ENCODE measurements at places on chromosomes 7 and 10.

DNA sequence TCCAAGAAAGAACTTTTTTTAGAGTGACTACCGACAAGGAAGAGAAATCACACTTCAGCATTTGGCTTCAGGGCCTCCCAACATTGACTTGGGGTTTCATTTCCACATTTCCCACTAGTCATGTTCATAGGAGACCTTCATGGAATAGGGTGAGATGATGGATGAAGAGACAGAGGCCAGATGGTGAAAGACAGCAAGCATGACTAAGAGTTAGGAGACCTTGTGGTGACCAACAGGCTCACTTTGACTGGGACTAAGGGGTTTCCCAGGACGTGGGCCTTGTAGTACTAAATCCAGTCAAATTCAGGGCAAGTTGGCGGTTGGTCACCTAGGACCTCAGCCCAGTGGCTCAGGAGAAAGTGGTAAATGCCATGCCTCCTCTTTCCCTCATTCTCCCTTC, 3.0 kb upstream of the GIMAP5 start:
- DNase-seq = no peak

DNA sequence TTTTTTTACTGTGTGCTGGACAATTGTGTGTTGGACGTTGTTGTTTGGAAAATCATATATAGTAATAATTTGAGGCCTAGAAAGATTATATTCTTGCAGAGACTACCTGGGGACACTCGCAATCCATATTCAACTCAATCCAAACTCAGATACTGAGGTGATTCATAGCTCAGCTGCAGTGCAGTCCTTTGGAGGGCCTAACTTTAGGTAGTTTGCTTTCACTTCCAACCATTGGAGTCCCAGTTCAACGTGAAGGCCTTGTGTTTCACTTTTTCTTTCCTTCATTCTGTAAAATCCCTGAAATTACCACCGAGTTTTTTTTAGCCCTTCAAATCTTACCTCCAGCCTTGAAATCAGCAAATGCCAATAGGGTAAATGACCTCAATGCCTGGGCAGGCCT, 32.3 kb downstream of the ATRNL1 start:
- DNase-seq = no peak

DNA sequence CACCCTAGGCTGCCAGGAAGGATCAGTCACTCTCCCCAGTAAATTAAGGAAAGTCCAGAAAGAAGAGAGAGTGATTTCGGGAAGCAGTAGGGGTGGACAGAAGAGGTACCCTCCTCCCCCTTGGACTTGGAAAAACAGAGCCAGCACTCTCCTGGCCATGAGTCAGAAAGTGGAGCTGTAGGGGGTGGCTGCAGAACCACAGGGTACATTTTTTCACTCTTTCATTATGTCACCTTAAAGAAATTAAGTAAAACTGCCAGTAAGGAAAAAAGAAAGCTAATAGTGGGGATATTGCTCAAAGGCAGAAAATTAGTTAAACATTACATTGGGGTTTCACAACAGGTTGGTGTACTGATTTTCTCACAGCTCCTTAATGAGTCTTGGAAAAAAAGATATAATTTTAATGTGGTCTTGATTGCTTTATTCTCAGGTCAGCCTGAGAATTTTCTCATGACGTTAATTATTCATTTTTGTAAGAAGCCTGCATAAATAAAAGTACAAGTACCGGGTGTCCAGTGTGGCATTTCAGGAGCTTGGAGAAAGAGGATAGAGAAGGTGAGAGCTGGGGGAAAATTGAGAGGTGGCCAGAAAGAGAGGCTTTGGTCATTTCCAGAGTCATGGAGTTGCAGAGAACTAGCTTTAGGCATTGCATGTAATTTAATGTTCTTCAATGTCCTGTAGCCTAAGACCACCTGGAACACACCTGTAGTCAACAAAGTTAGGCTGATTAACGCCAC, 23.2 kb upstream of the AOAH start:
- no peak for DNase-seq

GRCh38 chr7:92830532-92831110, 5.8 kb downstream of the CDK6 start:
- no peak for DNase-seq

GRCh38 chr10:71622154-71622526, 97.4 kb downstream of the C10orf105 start:
- DNase-seq = no peak

DNA sequence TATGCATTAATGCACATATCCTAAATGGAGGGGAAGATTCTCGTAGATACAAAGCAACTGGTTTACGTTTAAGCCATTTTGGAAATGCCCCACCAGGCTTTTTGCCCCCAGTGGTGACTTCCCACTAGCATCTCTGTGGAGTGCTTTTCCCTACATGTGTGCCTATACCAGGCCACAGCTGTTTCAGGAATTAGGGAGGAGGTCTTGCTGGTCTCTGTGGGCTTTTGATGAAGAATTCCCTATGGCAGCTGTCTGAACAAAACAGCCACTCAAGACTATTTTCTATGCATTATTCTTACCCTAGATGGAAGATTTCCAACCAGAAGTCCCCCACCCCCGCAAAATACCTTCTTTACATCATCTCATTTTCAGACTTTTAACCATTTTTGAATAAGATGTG, 52.0 kb upstream of the NMT2 start:
- no peak for DNase-seq

DNA sequence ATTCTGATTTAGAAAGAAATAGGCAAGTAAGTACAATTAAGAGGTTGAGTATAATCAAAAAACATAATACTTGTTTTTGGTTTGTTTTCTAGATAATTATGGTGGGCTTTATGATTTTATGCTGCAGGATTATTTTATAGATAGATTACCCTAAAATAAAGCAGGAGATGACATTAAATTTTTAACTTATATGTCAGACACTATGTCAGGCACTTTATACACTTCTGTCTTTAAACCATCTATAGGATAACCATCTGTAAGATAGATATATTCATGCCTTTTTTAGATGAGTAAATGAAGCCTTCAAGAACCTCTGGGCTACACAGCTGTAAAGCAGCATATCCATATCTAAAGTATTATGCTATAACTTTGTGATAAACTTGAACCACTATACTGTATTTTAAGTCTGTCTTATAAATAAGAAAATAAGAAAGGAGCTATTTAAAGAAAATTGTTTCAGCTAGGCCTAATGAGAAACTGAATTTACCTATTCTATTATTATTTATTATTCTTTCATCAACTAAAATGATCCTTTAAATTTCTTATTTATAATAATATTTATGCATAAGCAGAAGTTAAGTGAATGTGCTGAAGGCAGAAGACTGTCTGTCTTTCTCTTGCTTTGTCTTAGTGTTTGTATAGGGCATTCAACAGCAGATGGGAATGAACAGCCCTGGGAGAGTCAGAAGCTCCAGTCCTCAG, 94.0 kb downstream of the CPED1 start:
- no peak for DNase-seq

- DNase-seq = no peak
These were observed 71.3 kb downstream of the PTN start for GRCh38 chr7:137272249-137272648.

DNA sequence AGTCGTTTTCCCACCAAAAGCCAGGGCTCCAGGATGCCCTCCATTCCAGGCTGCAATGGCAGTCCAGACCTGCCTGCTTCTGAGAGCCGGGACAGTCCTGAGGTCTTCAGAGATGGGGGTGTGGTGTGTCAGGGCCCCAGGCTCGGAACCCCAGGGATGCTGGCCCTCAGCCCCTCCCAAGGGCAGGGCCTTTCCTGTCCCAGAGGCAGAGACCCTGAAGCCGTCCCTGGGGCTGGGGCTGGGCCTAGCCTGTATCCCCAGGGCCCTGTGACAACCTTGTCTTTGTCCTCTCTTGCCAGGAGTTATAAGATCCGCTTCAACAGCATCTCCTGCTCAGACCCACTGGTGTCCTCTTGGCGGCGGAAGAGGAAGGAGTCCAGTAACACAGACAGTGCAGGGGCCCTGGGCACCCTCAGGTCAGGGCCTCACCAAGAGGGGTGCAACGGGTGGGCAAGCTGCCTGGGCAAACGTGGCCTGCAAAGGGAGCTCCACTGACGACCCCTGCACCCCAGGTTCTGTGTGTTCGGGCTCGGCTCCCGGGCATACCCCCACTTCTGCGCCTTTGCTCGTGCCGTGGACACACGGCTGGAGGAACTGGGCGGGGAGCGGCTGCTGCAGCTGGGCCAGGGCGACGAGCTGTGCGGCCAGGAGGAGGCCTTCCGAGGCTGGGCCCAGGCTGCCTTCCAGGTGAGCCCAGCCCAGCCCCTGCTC, 15.9 kb downstream of the NOS3 start:
- no peak for DNase-seq

GRCh38 chr10:87661861-87662785, 2.4 kb downstream of the PAPSS2 start:
- no peak for DNase-seq

DNA sequence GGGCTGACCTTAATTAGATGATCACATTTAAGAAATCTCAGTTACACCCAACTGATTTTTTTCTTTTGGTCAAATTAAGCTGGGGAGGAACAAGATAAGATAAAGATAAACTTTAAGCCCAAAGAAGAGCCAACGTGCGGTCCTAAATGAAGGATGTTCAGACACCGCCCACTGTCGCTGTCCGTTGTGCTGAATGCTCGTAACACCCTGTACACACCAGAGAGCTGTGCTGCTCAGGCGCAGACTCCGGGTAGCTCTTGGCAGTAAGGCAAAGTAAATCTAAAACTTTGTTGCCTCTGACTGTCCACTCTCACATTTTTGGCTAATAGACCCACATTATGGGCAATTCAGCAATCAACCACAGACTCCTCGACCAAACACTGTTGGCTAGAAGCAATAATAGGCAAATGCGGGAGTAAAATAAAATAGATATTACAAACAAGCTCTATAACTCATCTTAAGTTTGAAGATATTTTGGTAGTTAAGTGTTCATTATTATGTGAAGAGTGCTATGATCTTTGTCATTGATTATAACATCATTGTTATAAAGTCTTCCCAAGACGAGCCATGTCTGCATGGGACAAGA, 57.1 kb downstream of the PLPP4 start:
- DNase-seq = no peak

DNA sequence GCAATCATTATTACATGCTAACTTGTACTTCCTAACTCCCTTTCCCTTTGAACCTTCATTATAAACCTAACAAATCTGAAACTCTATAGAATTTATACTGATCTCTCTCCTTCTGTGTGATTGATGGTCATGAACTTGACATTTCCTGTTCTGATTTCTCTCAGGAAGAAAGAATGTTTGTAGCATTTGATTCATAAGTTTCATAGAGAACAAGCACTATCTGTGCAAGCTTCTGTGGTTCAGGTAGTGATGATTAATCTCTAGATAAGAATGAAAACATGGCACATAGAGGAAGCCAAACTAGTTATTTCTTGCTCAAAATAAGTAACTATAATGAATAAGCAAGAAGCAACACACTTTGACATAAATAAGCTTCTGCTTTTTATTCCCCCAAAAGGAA, 34.2 kb downstream of the TFPI2 start:
- no peak for DNase-seq

DNA sequence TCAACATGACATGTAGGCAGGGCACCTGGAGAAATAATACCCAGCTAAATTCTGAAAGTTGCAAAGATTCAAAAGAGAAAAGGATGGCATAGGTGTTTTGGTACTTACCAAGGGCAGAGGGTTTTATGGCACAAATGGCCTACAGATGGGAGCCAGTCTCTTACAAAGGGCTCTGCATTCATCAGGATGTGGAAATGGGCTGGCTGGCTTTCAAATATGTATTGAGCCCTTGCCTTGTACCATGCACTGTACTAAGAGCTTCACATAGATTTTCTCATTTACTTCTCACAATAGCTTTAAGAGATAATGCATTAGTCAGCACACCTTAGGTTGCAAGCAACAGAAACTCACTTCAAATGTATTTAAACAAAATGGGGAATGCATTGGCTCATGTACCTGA, 327.1 kb downstream of the BICC1 start:
- no peak for DNase-seq

GRCh38 chr7:138429577-138430250, 30.3 kb upstream of the TRIM24 start:
- no peak for DNase-seq

GRCh38 chr7:151595702-151596350, 76.1 kb upstream of the RHEB start:
- no peak for DNase-seq

GRCh38 chr7:155130493-155130892, 60.4 kb downstream of the HTR5A start:
- DNase-seq = no peak
